ENCODE measurements at places on chromosomes 5 and 9.

- DNase-seq: no peak
These were observed 2053.1 kb downstream of the EFNA5 start for GRCh38 chr5:105617436-105618215.

DNA sequence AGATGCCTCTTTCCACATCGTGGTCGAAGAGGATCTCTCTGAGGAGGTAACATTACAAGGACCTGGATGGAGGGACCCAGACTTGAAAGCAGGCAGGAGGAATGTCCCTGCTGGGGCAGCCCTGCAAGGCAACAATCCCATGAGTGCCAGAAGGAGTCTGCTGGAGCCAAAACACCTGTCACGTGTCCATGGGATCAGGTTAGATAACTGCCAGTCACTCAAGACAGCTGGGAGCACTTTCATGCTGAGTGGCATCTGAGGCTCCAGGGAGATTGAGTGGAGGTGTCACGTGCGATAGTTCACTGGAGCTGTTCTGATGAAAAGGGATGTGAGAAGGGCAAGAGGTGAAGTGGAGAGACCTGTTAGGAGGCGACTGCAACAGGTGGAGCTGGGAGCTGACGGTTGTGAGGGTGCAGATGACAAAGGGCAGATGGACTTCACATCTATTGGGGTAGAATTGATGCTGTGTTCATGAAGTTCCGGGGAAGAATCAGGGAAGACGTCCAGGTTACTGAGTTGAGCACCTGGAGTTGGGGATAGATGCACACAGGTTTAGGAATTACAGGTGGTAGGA is 68.4 kb downstream of the ICE1 start:
- no peak for DNase-seq

DNA sequence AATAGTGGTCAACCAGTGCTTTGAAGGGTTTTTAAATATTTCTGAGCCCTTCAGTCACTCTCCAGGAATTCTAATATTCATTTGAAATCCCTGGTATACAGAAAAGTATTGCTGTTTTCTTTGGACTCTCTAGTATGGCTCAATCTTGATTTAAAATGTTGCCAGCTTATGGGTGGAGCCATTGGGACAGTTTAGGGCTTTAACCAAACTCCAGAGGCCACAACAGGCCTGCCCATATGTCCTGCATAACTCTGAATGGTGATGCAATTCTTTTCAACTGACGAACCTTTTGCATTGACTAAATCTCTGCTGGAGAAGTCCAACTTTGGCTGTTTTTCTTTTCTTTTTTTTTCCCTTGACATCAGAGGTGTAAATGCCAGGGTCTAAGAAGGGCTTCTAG is 10.3 kb upstream of the ANKHD1 start:
- DNase-seq: no peak

GRCh38 chr5:81513982-81514381 is 120.0 kb upstream of the ACOT12 start:
- DNase-seq: no peak

- DNase-seq: no peak
These were observed 216.8 kb upstream of the PANK3 start for GRCh38 chr5:168796000-168796399.

GRCh38 chr9:95366731-95367325 is 49.3 kb upstream of the FANCC start:
- DNase-seq: no peak

- DNase-seq: no peak
These were observed 222.6 kb downstream of the TMEM161B start for GRCh38 chr5:88045931-88046461.

DNA sequence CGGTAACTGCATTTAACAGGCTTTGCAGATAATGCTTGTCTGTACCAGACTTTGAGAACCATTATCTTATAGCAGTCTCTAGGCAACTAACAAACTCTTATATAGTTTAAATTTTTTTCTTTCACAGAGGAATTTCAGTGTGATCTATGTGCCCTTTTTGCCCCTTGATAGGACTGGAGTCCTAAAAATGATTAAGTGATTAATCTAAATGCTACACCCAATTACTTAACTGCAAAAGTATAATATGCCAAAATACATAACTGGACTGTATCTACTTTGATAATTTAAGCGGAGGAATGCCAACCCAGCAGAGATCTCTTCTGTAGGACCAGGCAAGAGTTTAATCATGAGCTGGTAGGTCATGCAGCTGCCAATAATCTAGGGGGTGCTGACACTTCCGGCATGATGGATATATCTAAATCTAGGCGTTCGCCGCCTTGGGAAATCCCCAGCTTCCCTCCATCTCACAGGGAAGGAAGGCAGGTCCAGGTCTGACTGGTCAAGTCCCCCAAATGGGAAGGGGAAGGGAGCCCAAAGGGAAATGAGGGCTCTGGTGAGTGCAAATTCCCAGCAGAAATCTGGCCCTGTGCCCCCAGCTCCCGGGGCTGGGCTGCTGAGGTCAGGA is 205.6 kb downstream of the GAPVD1 start:
- no peak for DNase-seq

DNA sequence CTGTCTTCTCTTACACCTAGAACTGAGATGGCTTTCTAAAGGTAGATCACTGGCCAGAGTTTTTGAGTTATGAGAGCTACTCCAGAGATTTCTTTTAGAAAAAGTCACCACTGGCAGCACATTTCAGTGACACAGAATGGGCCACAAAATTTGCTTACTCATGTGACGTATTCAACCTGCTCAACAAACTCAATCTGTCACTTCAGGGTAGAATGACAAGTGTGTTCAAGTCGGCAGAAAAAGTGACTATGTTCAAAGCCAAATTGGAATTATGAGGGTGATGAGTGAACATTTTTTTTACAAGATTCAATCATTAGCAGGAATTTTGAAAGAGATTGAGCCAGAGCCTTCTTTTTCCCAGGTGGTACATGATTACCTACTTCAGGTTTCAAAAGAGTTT is 46.5 kb downstream of the TAF11L14 start:
- DNase-seq: no peak

- no peak for DNase-seq
These were observed 511.8 kb downstream of the ELAVL2 start for GRCh38 chr9:23314247-23314646.

GRCh38 chr5:171957591-171958251 is 48.7 kb downstream of the FBXW11 start:
- no peak for DNase-seq

DNA sequence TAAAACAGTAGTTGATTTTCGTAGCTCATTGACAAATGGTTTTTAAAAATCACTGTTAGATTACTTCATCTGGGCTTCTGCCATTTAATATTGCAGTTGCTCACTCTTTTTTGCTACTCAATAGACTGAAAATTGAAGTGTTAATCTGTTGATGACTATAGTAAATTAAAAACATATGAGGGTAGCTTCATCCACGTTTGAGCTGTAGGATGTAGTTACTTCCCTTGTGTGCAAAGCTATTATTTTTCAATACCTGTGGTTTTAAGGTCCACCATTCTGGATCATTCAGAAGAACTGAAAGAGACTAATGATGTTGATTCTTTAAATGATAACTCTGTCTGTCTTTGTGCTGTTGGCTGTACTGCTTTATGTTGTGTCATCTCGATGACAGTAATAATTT is 74.7 kb downstream of the LNPEP start:
- DNase-seq: no peak

GRCh38 chr9:111559000-111559610 is 34.1 kb downstream of the ZNF483 start:
- DNase-seq: no peak

GRCh38 chr5:177507596-177508220 is 1.9 kb downstream of the DOK3 start:
- no peak for DNase-seq

GRCh38 chr5:172133359-172134029 is 54.5 kb downstream of the STK10 start:
- peak; percentile 39 for DNase-seq

DNA sequence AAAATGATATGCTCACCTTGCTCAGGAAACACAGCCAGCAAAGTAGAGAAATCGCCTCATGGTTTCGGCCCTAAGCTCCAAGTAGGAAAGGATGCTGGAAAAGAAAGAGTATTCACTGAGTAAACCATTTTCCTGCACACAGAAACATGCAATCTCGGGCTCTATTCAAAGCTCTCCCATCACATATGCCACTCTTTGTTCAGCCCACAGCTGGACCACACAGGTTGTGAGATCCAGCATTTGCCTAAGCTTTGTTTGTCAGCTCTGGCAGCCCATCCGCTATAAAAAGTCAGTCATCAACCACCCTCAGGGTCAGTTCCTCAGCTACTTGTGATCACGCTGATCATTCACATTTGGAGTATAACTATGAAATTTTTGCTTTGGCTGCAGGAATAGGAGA is 96.5 kb upstream of the SMARCA2 start:
- DNase-seq: no peak

DNA sequence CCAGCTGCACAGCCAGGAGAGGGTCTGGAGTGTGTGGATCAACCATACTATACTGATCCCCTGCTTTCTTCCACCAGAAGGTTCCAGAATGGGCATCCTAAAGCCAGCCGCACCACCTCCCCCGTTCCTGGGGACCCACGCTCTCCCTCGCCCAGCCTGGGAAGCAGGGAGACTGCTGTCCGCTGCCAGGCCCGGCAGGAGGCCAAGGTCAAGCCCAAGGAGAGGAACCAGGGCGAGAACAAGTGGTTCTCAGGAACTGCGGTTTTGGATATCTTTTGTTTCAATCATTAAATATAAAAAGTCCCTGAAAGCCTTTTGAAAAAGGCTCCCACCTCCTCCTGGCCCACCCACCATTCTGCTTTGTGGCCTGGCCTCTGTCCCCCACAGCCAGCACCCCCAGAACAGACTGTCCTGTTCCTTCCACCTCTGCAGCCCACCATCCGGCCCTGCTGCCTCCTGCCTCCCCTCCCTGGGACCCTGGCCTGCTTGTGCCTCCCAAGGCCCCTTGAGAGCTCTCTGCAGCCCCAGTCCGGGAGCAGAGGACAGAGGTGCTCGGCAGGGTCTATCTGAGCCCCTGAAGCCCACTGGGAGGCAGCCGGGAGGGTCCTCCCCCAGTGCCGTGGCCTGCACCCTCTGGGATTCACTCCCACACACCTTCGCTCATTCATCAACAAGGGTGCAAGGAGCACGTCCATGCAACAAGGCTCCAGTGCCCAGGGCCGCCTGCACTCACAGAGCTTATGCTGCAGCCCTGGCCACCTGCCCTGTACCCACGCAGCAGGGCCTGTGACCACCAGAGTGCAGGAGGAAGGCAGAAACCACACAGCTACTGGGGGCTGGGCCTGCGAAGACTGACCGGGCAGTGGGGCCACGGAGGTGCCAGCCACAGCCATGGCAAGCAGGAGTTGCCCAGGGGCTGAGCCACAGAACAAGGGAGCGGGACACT is 614 bp upstream of the LCN6 start:
- no peak for DNase-seq

GRCh38 chr5:52743970-52744369 is 43.7 kb upstream of the ITGA1 start:
- DNase-seq: no peak

GRCh38 chr5:111762895-111763294 is 5.9 kb upstream of the NREP start:
- DNase-seq: no peak

DNA sequence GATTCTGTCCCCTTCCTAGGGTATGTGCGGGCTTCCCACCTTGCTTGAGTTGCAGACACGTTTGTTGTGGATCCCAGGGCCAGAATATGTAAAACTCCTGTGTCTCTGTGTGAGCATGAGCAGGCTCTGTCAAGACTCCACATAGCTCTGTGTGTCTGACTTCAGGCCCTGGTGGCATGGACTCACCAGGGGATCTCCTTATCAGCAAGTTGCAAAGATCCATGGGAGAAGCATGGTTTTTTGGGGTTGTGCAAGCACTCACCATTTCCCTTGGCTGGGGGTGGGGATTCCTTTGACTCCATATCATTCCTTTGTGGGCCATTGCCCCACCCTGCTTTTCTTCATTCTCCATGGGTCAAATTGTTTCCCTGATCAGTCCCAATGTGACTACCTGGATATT is 205.6 kb downstream of the TUSC1 start:
- DNase-seq: no peak

DNA sequence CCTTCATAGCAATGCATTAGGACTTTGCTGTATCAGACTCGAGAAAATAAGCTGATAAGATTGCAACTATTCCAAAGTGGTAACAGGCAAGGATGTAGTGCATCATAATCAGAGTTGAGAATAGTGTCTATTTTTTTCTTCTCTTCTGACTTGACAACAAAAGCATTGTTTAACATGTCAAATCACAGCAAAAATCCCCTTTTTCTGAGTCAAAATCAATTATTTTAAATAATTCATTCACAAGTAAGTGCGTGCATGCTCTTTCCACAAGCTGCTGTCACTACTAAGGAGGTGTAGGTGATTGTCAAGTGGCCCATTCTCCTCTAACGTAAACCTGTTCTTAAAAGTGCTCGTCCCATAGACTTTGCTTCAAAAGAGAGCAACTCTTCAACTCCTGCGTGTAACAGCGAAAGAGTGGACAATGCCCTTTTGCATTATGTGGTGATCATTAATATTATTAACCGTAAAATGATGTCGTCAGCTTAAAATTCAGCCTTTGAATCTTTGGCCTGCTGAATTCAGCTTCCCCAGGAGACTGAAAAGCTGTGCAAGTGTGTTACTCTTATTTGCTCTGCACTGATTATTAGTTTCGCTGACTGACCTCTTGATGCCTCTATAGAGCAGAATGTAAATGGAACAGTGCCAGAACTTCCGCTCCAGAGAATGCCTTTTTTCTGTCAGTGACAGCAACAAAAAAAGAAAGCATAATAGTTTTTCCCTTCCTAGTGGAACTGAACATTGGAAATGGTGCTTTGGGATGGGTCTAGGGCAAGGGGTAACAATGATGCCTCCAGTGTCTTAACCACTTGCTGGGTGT is 680.8 kb upstream of the SEMA6A start:
- no peak for DNase-seq

- no peak for DNase-seq
These were observed 176.7 kb upstream of the S1PR3 start for GRCh38 chr9:88814577-88814976.

DNA sequence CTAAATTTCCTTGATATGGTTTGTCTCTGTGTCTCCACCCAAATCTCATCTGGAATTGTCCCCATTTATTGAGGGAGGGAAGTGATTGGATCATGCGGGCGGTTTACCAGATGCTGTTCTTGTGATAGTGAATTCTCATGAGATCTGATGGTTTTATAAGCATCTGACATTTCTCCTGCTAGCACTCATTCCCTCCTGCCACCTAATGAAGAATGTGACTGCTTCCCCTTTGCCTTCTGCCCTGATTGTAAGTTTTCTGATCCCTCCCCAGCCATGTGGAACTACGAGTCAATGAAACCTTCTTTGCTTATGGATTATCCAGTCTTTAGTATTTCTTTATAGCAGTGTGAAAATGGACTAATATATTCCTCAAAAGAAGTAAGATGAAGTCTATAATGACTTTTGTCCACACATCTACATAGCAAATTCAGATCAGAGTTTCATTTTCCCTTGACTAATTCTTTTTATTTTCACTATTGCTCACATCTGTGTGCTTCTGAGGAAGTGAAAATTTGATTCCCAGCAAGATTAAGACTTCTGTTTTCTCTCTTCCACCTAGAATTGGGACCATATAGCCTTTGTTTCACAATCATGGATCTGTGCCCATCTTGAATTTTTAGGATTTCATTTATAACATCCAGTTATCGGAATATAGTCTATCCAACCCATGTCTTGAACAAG is 393.5 kb downstream of the DMAC1 start:
- DNase-seq: no peak

Data from stimulated activated CD4-positive, alpha-beta T cell treated with anti-CD3 and anti-CD28 coated beads, Interleukin-15, amount 100 ng/mL, for 1 hour (primary cell).